ENCODE measurements at places on chromosomes 5 and 9.

GRCh38 chr9:86672966-86673365, 274.3 kb downstream of the GAS1 start:
- DNase-seq, result no peak

- no peak for DNase-seq
Measured at GRCh38 chr9:79007701-79008483, 563.9 kb upstream of the TLE4 start.

GRCh38 chr9:5488221-5489008, 21.9 kb upstream of the PDCD1LG2 start:
- no peak for DNase-seq

- no peak for DNase-seq
Measured at GRCh38 chr5:79521156-79521555, 7.2 kb upstream of the HOMER1 start.

DNA sequence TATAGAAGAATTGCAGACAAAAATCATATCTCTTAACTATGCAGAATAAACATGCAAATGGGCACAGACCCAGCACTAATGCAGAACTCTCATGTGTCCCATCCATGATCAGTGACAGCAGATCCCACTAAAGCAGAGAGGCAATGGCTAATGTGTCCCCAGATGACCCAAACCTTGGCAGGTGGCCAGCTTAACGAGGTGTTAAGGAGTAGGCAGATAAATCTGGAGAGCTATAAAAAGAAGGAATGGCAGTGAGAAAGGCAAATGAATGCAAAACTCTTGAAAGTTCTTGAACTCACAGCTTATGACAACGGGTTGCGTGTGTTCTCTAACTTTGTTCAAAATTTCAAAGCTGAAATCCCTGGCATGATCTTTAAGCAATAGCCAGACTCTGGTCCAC, 265.4 kb downstream of the RASEF start:
- DNase-seq, result no peak

DNA sequence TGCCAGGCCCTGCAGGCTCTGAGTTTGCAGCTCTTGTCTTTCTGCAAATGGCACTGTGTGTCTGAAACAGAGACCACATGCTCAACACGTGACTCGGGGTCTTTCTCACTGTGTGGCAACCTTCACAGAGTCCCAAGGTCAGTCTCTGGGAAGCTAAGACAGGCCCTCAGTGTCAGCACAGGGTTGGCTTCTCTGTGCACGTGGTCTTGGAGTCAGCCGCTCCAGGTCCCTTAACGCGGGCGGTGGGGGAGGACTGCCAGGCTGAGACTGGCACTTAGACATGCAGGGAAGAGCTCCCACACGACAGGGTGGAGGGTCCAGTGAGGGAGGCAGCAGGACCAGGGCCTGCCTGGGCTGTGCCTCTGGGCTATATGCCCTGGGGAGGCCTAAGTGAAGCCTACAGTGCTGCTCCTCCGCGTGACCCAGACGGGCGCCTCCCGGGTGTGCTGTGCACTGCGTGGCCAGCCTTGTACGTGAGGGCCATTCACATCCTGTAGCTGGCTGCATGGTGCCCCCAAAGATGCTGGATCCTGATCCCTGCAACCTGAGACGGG, 76.8 kb downstream of the ADAMTS2 start:
- no peak for DNase-seq

DNA sequence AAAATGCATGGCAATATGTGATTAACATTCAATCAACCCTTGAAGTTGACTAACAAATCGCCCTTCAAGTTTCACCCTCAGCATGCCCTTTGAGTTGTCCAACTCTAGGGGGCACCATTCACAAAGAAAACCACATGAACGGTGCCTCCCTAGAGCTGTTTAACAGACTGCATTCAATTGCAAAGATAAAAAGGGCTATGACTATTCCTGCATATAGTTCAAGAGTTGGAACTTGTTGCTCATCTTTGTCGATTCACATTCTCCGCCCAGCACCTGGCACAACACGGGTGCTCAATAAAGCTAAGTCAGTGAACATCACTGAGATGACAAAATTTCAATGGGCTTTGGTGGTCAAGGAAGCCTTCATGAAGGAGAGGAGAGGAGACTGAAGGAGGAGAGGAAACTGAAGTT, 69.6 kb upstream of the SLC30A5 start:
- peak; percentile 55 for DNase-seq

- no peak for DNase-seq
Measured at GRCh38 chr5:35098214-35098613, 50.5 kb upstream of the AGXT2 start.

DNA sequence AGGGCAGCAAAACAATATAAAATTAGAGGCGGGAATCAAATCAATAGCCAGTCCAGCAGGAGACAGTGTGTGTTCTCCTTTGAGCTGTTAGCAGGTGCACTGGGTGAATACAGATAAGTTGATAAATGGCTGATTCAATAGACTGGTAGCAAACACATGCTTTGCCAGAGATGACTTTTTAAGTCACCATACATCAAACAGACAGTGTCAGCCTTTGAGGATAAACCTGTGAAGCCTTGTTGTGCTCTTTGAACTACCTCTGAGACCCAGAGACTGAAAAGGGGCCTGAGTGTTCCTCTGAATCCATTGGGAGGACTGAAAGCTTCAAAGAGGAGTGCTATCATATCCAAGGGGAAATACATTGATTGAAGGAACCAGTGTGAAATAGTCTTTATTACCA, 301.9 kb downstream of the RASEF start:
- DNase-seq, result no peak

DNA sequence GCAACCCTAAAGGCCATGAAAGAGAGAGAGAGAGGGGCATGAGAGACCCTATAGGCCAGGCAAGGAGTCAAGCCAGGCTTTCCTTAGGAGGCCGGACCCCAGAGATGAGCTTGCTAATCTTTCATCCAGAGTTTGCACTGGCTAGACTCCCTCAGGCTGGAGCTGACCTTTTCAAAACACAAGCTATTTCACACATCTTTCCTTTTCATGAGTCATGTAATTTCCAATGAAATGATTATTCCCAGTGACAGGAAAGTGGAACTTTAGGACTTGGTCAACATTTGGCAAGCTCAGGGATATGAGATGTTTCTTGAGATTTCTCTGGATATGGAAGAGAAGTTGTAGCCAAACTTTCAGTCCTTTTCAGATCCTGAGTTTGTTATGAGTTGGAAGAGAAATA, 117.7 kb downstream of the TARS1 start:
- DNase-seq, result peak; percentile 51

GRCh38 chr9:18721267-18721994, 247.5 kb downstream of the ADAMTSL1 start:
- no peak for DNase-seq

All from fibroblast of mammary gland (primary cell).